Stimulated activated CD8-positive, alpha-beta memory T cell treated with anti-CD3 and anti-CD28 coated beads, Interleukin-7, amount 100 ng/mL, for 48 hours (primary cell): ENCODE measurements at places on chromosomes 6 and 20.

DNA sequence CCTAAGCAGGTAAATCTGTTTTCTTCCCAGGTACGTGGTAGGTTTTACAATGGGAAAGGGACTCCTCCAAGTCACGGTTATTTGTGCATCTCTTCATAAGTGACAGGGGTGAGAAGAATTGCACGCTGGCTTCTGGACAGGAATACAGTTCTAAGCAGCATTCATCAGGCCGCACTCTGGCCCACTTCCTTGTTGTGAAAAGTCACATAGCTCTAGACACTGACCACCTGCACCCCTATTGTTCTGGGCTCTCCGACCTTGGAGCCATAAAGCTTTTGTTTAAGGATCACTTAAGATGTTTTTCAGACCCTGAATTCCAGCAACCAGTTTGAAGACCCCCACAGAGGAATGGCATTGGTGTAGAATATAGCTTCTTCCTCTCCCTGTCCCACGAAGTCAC is 31.4 kb downstream of the RAMACL start:
- DNase-seq = no peak

DNA sequence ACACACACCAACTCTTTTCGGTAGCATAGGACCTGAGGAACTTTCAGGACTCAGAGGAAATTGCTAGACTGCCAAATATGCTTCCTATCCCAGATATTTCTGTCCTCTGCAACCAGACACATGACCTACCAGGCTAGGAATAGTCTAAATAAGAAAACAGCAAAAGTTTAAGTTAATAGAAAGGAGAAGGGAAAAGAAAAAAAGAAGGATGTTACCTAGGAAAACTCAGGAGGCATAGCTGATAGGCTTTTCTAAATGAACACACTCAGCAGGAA is 74.6 kb downstream of the MAP3K5 start:
- no peak for DNase-seq

DNA sequence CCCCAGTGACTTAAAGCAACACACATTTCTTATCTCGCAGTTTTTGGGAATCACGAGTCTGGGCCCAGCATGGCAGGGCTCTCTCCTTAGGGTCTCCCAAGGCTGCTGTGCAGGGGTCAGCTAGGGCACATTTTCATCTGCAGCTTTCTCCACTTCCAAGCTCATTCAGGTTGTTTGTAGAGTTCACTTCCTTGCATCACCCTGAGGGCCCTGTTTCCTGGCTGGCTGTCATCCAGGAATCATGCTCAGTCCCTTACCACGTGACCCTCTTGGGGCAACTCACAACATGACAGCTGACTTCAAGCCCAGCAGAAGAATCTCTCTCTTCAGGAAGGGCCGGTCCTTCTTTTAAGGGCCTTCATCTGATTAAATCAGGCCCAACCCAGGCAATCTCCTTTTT is 21.3 kb downstream of the SNAP25 start:
- DNase-seq = no peak

GRCh38 chr20:22681591-22682248 is 97.3 kb upstream of the FOXA2 start:
- DNase-seq = no peak

DNA sequence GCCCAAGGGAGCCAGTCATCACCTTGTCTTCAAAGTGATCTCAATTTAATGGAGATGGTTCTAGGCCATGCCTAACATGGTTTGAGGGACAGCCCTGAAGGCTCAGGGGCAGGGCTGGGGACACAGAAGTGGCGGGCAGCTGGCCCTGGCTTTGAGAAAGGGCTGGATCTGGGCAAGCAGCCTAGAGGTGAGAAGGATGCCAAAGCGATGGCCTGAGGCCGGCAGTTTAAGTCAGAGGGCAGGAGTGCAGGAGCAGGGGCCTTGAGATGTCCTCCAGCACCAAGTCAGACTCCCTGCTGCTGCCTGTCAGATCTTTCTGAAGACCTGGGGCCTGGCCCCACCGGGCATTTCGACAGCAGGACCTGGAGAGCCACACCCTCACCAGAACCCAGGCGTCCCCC is 28.4 kb upstream of the APMAP start:
- DNase-seq = no peak

DNA sequence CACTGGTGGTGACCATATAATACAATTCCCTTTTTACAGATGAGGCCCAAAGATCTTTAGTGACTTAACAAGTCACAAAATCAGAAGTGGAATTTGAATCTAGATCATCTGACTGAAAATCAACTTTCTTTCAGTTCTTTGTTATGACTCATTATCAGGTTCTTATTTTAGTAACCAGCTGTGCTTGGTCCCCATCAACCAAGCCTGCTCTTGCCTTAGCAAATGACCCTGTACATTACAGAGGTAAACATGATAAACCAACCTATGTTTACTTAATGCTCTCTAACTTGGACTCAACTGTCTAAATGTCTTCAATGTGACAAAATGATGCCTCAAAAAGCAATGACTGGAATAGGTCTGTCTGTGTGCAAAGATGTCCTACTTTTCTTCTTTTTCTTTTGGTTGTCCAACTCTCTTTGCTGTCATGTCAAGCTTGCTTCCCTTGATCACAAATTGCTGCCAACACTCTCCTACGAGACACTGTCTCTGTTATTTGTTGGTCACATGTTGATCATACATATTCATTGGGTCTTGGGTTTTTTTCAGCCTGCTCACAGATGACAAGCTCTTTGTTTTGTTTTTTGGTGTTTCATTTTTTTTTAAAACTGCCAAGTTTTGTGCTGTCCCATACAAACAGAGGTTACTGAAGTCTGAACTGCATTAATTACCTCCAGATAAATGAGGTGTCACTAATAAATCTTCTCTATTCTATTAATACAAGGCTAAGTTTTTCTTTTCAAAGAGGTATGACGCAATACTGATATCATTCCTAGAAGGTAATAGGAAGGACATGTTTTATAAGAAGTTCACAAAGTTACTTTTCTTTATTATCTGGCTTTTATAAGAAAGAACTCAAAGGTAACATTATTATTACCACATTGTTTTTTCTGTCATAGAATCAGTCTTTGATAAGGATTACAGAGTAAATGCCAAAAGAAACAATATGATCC is 62.2 kb upstream of the PLN start:
- DNase-seq = no peak

- no peak for DNase-seq
Measured at GRCh38 chr6:140956571-140957369, 1176.0 kb upstream of the GJE1 start.

DNA sequence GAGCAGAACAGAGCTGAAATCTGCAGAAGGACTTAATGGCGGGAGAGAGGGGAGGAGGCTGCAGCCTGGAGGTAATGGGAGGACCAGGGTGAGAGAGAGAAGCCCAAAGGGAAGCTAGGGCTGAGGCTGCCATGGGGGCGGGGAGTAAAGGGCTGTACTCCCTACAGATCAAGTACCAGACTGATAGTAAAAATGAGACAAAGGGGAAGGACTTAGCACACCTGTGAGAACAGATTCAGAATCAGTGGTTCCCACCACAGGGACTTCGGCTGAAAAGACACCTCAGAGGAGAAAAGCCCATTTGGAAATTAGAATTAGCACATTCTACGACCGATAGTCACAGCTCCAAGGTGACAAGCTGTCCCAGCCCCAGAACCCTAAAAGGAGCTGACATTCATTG is 6.4 kb upstream of the TBXT start:
- no peak for DNase-seq

GRCh38 chr20:59253779-59254319 is 46.6 kb upstream of the EDN3 start:
- DNase-seq = peak; percentile 5

DNA sequence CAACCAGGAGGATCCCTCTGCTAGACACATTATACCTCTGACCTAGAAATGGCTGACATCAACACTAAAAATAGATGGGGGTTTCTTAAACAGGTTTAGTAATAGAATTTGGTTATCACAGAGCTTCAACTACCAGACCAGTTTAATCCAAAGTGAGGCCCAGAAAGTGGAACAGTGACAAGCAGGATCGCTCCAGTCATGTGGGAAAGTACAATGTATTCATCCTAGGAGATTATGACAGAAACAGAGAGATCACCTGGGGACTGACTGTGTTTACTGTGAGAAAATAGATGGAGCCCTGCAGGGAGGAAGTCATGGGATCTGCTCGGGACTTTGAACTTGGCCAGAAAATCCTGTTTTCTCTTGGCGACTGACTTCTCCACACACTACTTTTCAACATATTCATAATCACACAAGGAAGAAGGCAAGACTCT is 238.7 kb upstream of the SOX4 start:
- DNase-seq = no peak

GRCh38 chr6:1747003-1747402 is 137.3 kb downstream of the FOXC1 start:
- DNase-seq = no peak

DNA sequence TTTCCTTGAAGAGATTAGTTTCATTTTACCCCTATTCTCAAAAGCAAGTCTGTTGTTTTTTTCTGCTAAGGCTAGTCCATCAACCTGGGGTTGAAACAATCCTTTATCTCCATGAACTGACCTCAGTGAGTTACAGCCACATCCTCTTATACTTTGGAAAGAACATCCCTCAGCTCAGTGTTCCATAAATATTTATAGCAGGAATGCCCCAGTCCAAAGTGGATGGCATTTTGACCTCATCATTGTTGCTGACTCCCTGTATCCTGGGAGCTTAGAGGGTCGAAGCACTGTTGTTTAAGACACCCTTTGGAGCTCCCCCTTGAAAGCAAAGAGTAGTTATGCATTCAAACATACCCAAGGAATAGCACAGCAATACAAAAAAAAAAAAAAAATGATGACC is 16.2 kb upstream of the CDYL start:
- DNase-seq = no peak

DNA sequence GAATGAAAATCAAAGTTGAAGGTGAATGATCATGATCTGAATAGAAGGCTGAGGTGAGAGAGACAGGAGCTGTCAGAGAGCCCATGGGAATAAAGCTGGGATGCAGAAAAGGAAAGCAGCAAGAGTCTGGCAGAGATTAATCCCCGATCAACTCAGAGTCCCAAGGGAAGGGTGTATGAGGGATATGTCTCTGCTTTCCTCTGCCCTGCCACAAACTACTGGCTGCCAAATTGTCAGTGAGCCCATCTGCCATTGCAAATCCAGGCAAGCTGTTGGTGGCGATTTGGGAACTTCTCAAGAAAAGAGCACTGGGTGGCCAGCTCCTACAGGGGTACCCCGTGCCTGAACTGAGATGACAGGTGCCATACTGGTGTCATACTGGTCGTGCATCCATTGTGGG is 705.5 kb upstream of the MAN1A1 start:
- DNase-seq = no peak

- DNase-seq = no peak
Measured at GRCh38 chr6:135322427-135323201, 141.5 kb downstream of the MYB start.

GRCh38 chr6:143332153-143332845 is 118.2 kb downstream of the ADAT2 start:
- DNase-seq = no peak

GRCh38 chr6:6784514-6785162 is 196.1 kb downstream of the LY86 start:
- no peak for DNase-seq

- peak; percentile 63 for DNase-seq
Measured at GRCh38 chr6:112016320-112016719, 37.6 kb upstream of the CCN6 start.

- DNase-seq = no peak
Measured at GRCh38 chr20:58497076-58497641, 18.0 kb downstream of the APCDD1L start.

DNA sequence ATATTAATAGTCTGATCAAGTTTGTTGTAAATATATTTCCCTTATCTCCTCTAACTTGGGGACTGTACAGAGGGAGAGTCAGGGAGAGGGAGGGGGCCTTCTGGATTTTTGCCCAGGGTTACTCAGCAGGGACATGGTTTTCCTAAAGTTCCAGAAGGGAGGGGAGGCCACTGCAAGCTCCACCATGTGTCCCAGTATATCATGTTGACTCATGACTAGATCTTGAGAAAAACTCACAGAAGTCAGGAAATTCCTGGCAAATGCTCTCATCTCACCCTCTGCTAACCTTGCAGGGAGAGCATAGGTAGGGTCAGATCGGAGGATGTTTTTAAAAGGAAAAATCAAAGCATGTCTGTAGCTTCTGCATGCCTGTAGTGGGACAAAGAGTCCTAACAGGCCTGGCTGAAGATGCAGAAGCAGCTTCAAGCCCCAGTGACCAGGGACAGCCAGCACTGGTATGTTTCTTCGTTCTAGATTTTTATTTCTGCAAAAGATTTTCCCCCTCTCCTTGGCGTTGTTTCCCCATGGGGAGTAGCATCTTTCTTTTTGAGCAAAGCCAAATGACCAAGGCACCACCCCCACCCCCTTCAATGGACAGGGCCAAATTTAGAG is 272.9 kb upstream of the SUPT3H start:
- DNase-seq = no peak

DNA sequence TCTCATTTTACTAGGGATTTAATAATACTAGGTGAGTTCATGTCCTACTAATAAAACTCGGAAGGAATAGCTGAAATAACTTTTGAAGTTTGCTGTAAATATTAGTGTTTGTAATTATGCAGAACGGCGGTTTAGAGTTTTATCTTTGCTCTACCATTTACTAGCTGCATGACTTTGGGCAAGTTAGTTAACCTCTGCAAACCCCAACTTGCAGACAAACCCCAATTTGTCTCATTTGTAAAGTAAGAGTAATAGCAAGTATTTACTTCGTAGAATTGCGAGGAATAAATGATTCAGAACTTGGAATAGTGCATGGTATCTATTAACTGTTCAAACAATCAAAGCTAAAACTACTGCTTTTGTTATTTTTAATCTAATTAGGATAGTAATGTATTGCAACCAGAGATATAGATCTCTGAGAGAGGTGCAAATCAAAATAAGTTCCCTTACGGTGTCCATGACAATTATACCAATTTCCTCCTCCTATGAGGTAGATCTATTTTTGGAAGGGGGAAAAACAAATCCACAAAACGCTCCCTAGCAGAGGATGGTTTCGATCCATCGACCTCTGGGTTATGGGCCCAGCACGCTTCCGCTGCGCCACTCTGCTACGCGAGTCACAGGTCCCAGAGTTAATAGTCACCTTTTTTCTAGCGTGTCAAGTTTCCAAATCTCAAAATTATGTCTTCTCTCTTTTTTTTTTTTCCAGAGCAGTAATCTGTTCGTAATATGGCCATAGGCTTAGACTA is 35.1 kb upstream of the BTN3A2 start:
- DNase-seq = peak; percentile 50

DNA sequence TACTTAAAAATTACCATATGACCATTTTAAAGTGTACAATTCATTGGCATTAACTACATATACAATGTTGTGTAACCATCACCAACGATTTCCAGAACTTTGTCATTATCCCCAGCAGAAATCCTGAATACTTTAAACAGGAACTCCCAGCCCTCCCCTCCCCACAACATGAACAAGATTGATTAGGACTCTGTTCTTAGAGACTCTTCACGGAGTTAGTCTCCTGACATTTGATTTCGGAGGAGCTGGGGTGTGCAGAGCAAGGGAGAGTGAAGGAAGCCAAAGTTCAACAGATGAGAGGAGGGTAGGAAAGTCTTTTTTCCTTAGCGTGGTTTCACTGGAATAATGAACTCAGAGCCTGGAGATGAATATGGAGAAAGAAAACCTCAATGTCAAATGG is 17.2 kb upstream of the QKI start:
- no peak for DNase-seq
